SW480 (cell line): ENCODE measurements at places on chromosomes 12 and 14.
A peak's percentile ranks its signal among the peaks of the same experiment; 100 is the strongest.

GRCh38 chr12:103529306-103529705 lies 33.5 kb upstream of the C12orf42 start:
- DNase-seq = peak; percentile 27

GRCh38 chr12:26906704-26907103 lies 31.1 kb downstream of the INTS13 start:
- peak; percentile 39 for DNase-seq

GRCh38 chr12:71024827-71025226 lies 104.3 kb upstream of the PTPRR start:
- no peak for DNase-seq

- no peak for DNase-seq
Measured at GRCh38 chr14:51957950-51958349, 31.4 kb upstream of the RTRAF start.

- DNase-seq = no peak
Measured at GRCh38 chr14:65096323-65097089, 5.8 kb downstream of the MAX start.

DNA sequence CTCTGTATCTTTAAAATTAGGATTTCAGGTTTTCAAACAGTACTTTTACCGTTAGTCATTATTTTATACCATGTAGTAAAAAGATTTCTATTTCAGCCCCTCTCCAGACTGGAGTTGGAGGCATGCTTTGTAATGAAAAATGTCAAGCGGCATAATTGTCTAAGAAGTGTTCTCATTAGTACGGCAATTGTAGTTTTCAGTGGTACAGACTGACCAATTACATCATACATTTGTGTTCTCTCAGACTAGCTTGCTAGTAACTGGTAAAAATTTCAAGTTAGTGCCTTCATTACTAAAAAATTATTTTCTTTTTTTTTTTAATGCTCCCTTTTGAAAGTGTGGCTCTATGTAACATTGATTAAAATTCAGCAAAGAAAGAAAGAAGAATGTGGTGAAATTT lies 4.5 kb downstream of the USP30 start:
- DNase-seq = no peak

- DNase-seq = no peak
Measured at GRCh38 chr12:51891843-51892242, 3.9 kb downstream of the ANKRD33 start.

- DNase-seq = no peak
Measured at GRCh38 chr12:111074559-111074958, 154.2 kb upstream of the MYL2 start.

DNA sequence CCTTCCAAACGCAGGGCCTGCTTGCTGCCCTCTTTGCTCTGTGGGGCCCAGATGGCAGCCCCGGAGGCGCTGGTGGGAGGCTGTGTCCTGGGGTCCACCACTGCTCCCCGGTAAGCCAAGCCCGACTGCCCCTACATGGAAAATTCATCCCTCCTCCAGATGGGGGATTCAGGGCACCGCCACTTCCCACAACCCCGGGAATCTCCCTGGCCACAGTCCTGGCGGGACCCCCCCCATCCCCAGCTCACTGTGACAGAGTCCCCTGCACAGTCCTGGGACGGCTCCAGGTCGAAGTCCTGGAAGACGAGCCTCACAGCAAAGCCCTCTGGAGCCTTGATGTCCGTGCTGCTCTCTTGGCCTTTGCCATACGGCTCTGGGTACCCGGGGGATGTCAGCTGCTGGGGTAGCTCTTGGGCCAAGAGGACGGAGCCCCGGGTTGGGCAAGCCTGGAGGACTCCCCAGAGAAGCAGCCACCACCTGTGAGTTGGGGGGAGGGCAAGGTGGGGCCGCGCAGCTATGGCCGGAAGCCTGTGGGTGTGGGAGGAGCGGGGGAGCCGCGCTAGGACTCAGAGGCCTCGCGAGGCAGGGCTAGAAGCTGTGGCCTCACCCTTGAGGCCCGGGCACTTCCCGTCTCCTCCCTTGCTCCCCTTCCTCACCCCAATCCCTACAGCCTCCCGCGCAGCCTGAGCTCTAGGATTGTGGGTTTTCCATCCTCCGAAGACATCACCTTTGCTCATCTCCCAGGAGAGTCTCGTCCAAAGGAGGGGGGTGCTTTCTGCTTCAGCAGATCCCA lies 815 bp downstream of the C1RL start:
- peak; percentile 90 for DNase-seq

DNA sequence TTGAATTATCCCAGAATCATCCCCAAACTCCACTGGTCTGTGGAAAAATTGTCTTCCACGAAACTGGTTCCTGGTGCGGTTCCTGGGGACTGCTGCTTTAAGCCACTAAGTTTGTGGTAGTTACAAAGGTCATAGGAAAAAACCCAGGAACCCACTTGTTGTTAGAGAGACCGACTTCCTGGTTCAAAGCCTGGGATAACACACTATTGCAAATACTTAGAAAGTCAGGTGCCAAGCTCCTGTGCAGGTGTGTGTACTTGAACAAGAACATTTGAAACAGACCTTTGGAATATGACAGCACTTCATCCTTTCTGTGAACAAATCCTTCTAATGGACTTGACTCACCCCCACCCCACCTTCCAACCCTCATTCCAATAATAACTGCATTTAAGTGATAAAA lies 519.6 kb downstream of the GLT1D1 start:
- DNase-seq = no peak

- no peak for DNase-seq
Measured at GRCh38 chr14:50967790-50968189, 23.5 kb upstream of the PYGL start.

DNA sequence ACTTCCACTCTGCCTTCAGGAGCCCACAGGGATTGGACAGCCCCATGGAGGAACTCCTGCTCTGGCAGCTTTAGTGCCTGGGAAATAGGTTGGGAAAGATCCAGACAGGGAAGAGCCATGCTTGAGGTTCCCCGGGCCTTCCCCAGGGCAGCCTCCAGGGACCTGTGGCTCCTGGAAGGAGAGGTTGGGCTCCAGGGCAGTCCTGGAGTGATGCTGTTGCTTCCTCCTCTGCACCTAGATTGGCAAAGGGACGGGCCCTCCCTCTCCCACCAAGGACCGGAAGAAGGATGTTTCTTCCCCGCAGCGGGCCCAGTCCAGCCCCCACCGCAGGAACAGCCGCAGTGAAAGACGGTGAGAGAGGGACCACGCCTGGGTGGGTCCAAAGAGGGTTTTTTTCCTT lies 16.5 kb downstream of the VASH1 start:
- DNase-seq = no peak

DNA sequence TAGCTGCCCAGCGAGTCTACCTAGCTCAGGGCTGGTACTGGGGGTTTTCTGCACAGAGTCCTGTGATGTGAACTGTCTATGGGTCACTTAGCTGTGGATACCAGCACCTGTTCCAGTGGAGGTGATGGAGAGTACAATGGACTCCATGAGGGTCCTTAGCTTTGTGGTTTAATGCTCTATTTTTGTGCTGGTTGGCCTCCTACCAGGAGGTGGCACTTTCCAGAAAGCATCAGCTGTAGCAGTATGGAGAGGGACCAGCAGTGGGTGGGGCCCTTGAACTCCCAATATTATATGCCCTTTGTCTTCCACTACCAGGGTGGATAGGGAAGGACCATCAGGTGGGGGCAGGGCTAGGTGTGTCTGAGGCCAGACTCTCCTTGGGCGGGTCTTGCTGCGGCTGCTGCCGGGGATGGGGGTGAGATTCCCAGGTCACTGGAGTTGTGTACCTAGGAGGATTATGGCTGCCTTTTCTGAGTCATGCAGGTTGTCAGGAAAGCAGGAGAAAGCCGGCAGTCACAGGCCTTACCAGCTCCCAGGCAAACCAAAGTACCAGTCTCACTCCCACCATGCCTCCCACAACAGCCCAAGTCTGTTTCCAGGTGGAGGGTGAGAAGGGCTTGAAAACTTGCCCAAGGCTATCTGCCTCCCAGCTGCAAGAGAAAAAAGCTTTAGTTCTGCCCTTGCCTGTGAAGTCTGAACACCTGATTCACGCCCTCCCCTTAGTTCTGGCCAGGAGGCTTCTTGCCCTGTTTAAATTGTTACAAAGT lies 163.0 kb upstream of the NUDT4 start:
- DNase-seq = no peak

GRCh38 chr14:73723406-73723796 lies 9.2 kb upstream of the PNMA1 start:
- DNase-seq = no peak

DNA sequence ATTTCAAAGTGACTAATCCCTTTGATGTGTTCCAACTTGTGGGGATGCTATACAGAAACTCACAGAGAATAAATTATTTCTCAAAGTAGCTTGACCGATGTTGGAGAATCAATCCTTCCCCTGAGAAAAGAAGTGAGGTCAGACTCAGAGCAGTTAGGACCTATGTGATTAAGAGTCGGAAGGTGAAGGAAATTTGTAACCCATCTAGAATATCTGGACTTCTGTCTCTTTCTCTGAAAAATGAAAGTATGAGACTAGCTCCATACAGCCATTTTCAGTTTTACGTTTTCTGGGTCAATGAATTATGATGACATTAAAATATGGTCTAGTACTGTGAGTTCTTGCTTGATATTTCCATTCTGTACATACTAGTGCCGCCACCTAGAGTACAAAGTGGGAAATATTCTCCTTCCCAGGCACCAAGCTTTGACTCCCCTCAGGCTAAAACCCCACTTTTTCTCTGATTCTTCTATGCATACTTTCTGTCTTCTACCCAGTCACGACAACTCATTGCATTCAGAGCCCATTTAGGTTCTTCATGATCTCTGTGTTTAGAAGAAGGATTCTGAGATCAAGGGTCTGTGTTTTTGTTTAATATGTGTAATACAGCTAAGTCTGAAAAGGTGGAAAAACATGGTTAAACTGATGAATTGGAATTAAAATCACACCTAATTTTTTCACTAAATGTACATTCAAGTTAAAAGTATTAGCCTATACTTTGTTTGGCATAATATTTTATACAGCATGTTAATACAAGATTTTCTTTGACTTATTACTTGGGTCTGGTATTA lies 6.9 kb upstream of the NTS start:
- peak; percentile 57 for DNase-seq

DNA sequence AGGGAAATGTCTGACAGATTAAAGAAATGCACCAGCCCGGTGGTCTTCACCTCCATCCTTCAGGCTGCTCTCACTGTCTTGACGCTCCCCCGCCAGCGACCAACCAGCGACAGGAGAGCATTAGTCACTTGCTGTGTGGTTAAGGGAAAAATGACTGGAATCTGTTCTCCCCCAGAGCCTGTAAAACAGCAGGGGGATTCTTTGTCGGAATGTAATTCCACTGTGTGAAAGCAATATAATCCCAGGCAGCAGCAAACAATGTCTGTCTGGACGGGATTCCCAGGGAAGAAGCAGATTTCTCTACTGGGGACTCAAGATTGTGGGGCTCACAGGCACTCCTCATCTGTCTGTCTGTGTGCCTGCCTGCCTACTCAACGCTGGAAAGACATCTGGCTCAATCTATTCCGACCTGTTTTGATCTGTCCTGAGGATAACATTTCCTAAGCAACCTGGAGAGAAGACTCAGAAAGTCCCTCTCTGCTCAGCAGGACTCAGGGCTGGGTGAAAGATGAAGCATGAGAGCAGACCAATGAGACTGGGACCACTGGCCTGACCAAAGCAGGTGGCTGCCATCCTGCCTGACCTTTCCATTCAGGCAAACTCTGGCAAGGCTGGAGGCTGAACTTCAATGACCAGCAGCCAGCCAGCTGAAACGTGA lies 54.6 kb downstream of the NUAK1 start:
- peak; percentile 68 for DNase-seq
